ENCODE measurements at places on chromosomes 12 and 14.

- H3K4me1 ChIP-seq, result peaks cover 2% of the 10 kb centered on the region
- peaks cover 38% of the 10 kb centered on the region for H3K27me3 ChIP-seq
- no peak for DNase-seq
- H3K36me3 ChIP-seq, result no peaks in the 10 kb centered on the region
- H3K27ac ChIP-seq, result no peak overlapping the region
- H3K4me3 ChIP-seq, result no peak overlapping the region
Observed at GRCh38 chr14:51529736-51530135, 122.0 kb upstream of the FRMD6 start.

DNA sequence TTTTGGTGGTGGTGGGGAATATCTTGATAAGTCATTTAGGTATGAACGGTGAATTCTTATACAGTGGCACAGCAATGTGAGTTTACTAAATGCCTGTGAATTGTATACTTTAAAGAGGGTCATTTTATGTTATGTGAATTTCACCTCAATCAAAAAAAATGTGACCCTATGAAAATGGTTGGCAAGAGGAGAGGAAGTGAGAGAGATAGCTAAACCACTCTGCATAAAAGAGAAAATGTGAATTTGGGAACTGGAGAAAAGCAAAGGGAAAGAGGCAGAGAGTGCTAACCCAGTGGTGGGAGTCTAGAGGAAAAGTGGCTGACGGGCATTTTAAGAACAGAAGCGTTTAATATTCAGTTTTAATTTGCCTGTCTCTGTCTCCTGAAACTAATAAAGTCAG, 93.8 kb downstream of the SLC38A6 start:
- no peaks in the 10 kb centered on the region for H3K4me1 ChIP-seq
- H3K27ac ChIP-seq, result no peak overlapping the region
- H3K36me3 ChIP-seq, result no peaks in the 10 kb centered on the region
- DNase-seq, result no peak
- no peaks in the 10 kb centered on the region for H3K27me3 ChIP-seq
- no peak overlapping the region for H3K4me3 ChIP-seq

GRCh38 chr14:96914571-96915128, 117.5 kb downstream of the VRK1 start:
- H3K4me3 ChIP-seq, result no peak overlapping the region
- no peaks in the 10 kb centered on the region for H3K27me3 ChIP-seq
- H3K27ac ChIP-seq, result no peak overlapping the region
- H3K36me3 ChIP-seq, result no peaks in the 10 kb centered on the region

- no peaks in the 10 kb centered on the region for H3K27me3 ChIP-seq
- no peak overlapping the region for H3K4me3 ChIP-seq
- H3K36me3 ChIP-seq, result peaks cover 3% of the 10 kb centered on the region
- peaks cover 7% of the 10 kb centered on the region for H3K4me1 ChIP-seq
- DNase-seq, result no peak
Observed at GRCh38 chr14:90985601-90986242, 74.7 kb downstream of the RPS6KA5 start.

DNA sequence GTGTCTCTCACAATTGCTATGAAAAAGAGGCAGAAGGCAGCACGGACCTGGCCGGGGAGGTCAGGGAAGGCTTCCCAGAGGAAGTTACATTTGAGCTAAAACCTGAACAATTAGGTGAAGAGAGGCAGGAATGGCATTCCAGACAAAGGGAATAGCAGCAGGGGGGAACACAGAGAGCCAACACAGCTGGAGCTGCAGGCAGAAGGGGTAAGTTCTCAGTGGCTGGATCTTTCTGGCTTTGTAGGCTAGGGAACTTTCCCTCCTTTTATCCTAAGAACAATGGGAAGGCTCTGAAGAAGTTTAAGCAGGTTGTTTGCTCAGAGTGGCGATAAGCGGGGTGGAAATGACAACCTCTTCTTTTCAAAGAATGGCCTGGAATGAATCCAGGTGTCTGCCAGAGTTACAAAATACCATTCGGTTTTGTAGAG, 100.0 kb downstream of the PRIMA1 start:
- peaks cover 50% of the 10 kb centered on the region for H3K27me3 ChIP-seq
- no peak for DNase-seq
- no peak overlapping the region for H3K27ac ChIP-seq

- no peak overlapping the region for H3K4me3 ChIP-seq
- no peaks in the 10 kb centered on the region for H3K27me3 ChIP-seq
- no peaks in the 10 kb centered on the region for H3K4me1 ChIP-seq
- H3K36me3 ChIP-seq, result no peaks in the 10 kb centered on the region
- DNase-seq, result no peak
Observed at GRCh38 chr12:44942714-44943113, 66.6 kb upstream of the NELL2 start.

DNA sequence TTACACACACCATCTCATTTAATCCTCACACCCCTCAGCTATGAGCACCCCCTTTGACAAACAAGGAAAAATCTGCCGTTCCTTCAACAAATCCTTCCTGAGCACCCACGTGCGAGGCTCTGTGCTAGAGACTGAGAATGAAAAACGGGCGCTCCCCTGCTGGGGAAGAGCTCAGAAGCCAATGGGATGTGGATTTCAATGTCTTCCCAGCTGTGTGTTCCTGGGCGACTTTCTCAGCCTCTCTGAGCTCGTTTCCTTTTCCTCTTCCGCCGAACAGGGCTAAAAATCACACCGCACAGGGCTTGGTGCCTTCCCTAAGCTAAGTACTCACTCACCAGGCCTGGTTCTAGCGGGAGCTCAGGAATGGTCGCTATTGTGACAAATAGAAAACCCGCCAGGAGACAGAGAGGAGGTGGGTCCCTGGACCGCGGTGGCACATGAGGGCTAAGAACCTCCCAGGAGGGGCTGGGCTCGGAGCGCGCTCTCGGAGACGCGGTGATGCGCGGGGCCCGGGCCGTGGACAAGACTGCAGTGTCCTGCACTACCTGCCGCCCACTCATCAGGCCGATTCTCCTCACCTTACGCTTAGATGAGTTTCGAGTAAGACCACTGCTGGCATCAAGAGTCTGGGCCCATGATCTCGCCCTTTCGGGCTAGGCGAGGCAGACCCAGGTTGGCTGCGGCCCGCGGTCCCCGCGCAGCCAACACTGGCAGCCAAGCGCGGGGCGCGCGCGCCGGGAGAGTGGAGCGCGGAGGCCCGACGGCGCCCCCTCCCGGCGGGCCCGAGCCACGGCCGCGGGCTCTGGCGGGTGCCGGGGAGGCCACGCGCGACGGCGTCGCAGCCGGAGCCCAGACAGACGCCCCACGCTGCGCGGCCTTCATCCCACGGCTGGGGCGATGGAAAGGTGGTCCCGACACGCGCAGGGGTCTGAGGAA, 17.0 kb downstream of the ZDHHC22 start:
- no peaks in the 10 kb centered on the region for H3K36me3 ChIP-seq
- peak overlapping the region; percentile 74 for H3K4me3 ChIP-seq
- peak overlapping the region; percentile 69 for H3K27ac ChIP-seq
- peaks cover 44% of the 10 kb centered on the region for H3K27me3 ChIP-seq

DNA sequence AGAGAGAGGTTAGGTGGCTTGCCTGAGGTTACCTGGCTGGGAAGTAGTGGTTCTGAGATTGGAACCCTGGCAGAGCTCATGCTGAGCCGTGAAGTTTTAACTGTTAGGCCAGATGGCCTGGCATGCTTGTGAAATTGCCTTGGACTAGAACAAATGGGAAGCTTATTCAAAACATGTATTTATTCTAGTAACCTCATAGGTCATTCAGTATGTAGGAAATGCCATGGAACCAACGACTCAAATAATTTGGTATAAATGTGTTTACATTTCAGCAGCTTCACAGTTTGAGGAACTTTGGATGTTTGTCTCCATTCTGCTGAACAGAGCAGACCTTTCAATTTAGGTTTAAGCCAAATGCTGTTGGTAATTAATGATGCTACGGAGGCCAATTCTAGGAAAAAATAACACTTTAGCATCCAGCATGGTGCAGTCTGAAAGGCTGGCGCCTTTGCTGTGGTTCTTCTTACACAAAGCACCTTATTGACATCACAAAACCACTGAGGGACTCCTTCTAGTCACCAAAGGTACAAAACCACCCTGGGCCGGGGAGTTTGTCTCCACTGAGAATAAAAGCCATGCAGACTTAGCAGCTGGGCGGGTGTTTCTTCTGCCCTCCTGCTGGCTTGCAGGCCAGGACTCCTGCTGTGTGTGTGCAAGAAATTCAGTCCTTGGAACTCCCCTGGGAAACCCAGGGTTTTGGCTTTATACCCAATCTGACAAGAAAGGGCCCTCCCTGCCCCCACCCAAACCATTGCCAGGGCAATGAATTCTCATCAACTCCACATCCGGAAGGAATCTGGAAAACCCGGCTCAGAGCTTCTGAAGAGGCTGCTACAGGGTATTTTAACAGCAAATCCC, 64.2 kb downstream of the ELK3 start:
- H3K4me3 ChIP-seq, result no peak overlapping the region
- no peaks in the 10 kb centered on the region for H3K27me3 ChIP-seq
- H3K4me1 ChIP-seq, result peaks cover 16% of the 10 kb centered on the region

GRCh38 chr14:65432361-65432948, 19.9 kb downstream of the FUT8 start:
- H3K36me3 ChIP-seq, result no peaks in the 10 kb centered on the region
- no peaks in the 10 kb centered on the region for H3K27me3 ChIP-seq
- peaks cover 32% of the 10 kb centered on the region for H3K4me1 ChIP-seq
- H3K4me3 ChIP-seq, result peak overlapping the region; percentile 61

DNA sequence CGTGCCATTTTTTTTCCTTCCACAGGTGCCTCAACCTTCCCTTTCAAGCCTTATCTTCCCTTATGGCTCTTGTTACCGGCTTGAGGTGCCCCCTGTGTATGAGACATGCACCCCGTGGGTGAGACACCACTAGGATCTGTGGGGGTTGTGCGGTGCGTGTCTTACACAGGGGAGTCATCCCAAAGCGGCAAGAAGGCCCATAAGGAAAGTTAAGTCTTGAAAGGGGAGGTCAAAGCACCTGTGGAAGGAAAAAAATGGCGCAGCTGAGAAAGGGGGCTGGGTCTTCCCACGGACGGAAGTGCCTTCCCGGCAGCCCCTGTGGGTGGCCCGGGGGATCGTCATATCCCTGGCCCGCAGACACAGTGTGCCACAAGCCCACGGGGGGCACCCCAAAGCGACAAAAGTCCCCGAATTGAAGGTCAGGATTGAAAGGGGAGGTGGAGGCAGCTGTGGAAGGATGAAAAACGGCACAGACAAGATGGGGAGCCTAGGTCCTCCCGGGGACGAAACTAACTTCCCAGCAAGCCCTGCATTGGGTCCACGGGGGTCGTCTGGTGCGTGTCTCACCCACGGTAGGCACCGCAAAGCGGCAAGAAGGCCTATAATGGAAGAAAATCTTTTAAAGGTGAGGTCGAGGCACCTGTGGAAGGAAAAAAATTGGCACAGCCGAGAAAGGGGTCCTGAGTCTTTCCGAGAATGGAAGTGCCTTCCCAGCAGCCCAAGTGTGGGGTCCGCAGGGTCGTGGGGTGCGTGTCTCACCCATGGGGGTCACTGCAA, 273.3 kb downstream of the ALG10 start:
- H3K4me1 ChIP-seq, result no peaks in the 10 kb centered on the region
- no peak overlapping the region for H3K4me3 ChIP-seq
- no peaks in the 10 kb centered on the region for H3K36me3 ChIP-seq
- DNase-seq, result no peak
- no peak overlapping the region for H3K27ac ChIP-seq

GRCh38 chr14:93121030-93121834, 5.5 kb upstream of the ITPK1 start:
- H3K36me3 ChIP-seq, result peaks cover 9% of the 10 kb centered on the region
- H3K27me3 ChIP-seq, result no peaks in the 10 kb centered on the region
- H3K4me1 ChIP-seq, result peaks cover 5% of the 10 kb centered on the region
- H3K27ac ChIP-seq, result no peak overlapping the region
- DNase-seq, result no peak

- no peak overlapping the region for H3K4me3 ChIP-seq
- H3K27me3 ChIP-seq, result no peaks in the 10 kb centered on the region
- H3K27ac ChIP-seq, result no peak overlapping the region
- no peak for DNase-seq
- peaks cover 8% of the 10 kb centered on the region for H3K36me3 ChIP-seq
Observed at GRCh38 chr14:74490486-74490885, 2.6 kb downstream of the NPC2 start.

DNA sequence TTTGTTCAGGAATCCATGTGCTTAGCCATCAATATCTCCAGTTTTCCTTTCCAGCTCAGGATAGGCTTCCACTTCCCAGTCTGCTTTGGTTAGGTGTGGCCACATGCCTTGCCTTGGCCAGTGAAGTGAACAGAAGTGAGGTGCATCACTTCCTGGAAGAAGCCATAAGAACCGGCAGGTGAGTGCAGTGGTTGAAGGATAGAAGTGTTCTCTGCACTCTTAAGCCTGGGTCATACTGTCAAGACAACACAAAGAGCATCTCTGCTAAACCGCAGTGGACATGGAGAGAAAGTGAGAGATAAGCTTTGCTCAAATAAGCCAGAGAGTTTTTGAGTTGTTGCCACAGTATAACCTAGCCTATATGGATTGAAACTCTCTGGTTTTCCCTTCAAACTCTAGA, 11.4 kb downstream of the GNG2 start:
- H3K27me3 ChIP-seq, result no peaks in the 10 kb centered on the region
- peak overlapping the region; percentile 48 for H3K4me3 ChIP-seq
- DNase-seq, result no peak
- H3K36me3 ChIP-seq, result peaks cover 31% of the 10 kb centered on the region
- peaks cover 43% of the 10 kb centered on the region for H3K4me1 ChIP-seq
- H3K27ac ChIP-seq, result no peak overlapping the region

DNA sequence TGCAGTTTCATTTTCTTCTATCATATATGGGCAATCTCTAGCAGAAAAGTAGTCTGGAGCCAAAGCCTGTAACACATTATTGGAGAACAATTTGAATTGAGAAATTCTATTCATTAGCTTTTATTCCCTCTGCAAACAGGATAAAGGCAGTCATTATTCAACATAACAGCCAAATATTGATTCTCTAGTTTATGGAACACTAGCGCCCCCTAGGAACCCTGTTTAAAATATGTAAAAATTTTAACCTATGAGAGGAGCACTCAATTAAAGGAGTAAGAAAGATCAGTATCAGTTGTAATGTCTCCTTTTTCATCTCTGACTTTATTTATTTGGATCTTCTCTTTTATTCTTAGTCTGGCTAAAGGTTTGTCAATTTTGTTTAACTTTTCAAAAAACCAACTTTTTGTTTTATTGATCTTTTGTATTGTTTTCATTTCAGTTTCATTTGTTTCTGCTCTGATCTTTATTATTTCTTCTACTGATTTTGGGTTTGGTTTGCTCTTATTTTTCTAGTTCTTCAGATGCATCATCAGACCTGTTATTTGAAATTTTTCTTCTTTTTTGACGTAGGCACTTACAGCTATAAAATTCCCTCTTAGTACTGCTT, 4.8 kb upstream of the LMNTD1 start:
- no peaks in the 10 kb centered on the region for H3K4me1 ChIP-seq
- DNase-seq, result no peak
- H3K4me3 ChIP-seq, result no peak overlapping the region
- no peaks in the 10 kb centered on the region for H3K27me3 ChIP-seq
- H3K36me3 ChIP-seq, result no peaks in the 10 kb centered on the region

GRCh38 chr14:63938198-63939005, 85.6 kb downstream of the SYNE2 start:
- no peaks in the 10 kb centered on the region for H3K27me3 ChIP-seq
- no peak overlapping the region for H3K27ac ChIP-seq
- peaks cover 22% of the 10 kb centered on the region for H3K36me3 ChIP-seq
- no peak overlapping the region for H3K4me3 ChIP-seq
- H3K4me1 ChIP-seq, result peaks cover 6% of the 10 kb centered on the region

Data from effector memory CD8-positive, alpha-beta T cell (primary cell).